Fibroblast of skin of right quadriceps (primary cell): ENCODE measurements at places on chromosomes 12 and 14.

DNA sequence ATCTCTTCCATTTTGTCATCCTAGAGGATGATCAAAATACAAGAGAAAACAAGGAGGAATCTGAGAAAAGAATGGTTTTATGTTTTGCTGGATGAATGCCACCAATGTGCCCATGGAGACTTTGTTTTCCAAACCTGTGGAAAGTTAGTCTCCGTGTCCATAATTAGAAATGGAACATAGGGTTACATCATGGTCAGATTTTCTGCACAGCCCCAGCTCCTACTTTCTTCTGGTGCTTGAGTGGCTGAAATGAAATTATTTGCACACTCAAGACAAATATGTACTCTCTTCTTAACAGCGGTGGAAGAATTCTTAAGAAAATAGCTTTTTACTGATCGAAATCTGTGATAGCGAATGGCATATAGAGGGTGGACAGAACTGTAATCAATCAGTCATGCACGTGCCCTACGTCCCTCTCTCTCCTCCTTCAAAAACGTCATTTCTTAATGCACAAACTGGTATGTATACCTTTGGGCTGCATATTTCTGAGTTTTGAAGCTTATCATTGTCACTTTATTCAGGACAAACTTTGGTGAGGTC is 825.2 kb downstream of the AACS start:
- DNase-seq: no peak

- DNase-seq: no peak
Observed at GRCh38 chr14:24379907-24380730, 12.1 kb downstream of the NFATC4 start.

GRCh38 chr14:104550340-104550860 is 29.2 kb upstream of the C14orf180 start:
- no peak for DNase-seq

GRCh38 chr12:125360540-125360939 is 295.3 kb downstream of the AACS start:
- DNase-seq: no peak

DNA sequence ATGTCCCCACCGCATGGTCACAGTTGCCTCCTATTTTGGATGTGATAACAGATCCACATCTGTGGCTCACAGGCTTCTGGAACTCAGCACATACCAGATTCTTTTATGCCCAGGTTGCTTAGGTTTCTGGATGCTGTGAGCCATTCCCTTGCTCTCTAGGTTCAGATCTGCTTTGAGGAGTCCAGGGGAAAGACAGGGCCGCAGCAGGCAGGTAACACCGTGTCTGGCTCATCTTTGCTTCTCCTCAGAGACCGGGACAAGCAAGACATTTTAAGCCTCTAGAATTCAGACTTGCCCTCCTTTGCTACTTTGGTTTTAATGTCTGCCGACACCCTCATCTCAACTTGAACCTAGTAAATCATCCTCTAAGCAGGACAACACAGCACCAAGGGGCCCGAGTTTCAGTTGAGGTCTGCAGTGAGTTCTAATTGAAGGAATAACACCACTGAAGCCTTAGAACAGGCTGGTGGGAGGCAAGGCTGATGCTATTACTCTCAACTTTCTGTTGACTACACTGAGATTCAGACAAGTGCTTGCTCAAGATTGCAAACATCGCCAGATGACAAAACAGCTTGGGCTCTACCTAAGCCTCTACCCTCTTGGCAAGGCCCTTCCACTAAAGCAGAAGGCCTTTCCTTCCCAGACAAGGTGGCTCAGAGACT is 55.3 kb downstream of the MDM2 start:
- DNase-seq: no peak

GRCh38 chr14:55190906-55191202 is 531 bp downstream of the DLGAP5 start:
- no peak for DNase-seq

DNA sequence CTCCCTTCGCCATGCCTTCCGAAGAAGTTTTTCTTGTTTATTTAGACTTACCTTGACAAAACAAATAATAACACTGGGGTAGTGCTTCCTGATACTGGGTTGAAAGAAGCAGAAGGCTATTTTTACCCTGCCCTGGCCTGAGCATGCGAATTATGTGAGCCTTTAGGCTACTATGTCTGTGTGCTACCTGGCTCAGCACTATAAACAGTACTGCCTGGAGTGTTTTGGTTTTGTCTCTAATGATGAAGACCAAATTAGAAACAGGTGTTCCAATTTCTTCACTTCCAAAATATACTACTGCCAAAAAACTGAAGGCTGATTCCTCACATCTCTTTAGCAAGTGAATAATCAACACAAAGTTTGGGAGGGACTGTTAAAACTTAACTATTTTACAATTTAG is 7.6 kb upstream of the OVCH1 start:
- DNase-seq: no peak

- no peak for DNase-seq
Observed at GRCh38 chr12:128644664-128645296, 179.0 kb downstream of the SLC15A4 start.
